ENCODE measurements at places on chromosomes 12 and 14.

DNA sequence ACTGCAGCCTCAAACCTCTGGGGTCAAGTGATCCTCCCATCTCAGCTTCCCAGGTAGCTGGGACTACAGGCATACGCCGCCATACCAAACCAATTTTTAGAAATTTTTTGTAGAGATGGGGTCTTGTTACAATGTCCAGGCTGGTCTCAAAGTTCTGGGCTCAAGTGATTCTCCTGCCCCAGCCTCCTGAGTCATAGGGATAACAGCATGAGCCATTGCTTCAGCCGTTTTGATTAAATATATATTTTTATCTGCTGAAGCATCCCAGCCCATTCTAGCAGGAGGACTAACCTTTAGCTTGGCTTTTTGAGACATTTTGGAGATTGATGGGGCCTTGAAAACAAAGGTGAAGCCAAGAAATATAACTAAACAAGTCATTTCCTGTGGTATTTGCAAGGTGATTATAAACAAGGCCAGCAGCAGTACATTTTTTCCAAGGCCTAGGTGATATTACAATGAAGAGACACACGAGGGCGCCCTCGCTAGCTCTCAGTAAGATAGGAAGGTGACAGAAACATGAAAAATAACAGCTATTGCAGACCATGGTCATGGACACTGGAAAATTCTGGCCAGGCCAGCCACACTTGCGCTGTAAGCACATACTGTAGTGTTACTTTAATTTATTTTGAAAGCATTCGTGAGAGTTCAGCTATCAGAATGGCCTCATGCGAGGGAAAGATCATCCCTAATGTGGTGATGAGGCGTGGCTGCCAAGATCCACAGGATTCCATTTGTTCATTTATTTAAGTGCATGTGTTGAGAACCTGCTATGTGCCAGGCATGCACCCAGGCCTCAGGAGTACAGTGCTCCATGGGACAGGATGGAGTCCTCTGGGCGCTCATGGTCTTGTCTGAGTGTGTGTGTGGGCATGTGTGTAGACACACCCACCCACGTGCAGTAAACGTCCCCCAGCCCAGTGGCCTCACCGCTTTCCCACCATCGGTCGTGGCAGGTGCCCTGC, 63.5 kb downstream of the DGLUCY start:
- DNase-seq, result peak; percentile 49

DNA sequence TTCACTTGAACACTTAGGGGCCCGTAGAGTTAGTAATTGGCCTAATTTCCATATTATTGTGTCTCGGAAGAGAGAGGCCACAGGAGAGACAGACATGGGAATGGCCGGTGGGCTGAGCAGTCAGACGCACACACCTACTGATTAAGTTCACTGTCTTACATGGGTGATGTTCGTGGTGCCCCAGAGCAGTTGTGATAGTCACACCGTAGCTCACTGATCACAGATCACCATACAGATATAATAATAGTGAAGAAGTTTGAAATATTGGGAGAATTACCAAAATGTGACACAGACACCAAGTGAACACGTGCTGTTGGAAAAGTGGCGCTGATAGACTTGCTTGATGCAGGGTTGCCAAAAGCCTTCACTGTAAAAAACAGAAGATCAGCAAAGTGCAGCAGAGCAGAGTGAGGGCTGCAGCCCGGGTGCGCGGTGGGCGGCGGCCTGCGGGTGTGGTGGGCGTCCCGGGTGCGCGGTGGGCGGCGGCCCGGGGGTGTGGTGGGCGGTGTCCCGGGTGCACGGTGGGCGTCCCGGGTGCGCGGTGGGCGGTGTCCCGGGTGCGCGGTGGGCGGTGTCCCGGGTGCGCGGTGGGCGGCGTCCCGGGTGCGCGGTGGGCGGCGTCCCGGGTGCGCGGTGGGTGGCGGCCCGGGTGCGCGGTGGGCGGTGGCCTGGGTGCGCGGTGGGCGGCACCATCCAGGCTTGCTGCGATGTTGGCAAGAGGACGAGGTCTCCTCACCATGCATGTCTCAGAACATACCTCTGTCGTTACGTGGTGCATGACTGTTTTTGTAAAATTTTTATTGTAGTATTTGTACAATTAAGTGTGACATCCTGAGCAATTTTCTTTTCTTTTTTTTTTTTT, 34.3 kb upstream of the TEX22 start:
- DNase-seq, result no peak

GRCh38 chr12:57554897-57555296, 5.1 kb downstream of the KIF5A start:
- DNase-seq, result no peak

- DNase-seq, result no peak
Observed at GRCh38 chr14:60278350-60278749, 29.3 kb downstream of the PPM1A start.

- DNase-seq, result no peak
Observed at GRCh38 chr12:68400226-68400829, 68.2 kb upstream of the MDM1 start.

DNA sequence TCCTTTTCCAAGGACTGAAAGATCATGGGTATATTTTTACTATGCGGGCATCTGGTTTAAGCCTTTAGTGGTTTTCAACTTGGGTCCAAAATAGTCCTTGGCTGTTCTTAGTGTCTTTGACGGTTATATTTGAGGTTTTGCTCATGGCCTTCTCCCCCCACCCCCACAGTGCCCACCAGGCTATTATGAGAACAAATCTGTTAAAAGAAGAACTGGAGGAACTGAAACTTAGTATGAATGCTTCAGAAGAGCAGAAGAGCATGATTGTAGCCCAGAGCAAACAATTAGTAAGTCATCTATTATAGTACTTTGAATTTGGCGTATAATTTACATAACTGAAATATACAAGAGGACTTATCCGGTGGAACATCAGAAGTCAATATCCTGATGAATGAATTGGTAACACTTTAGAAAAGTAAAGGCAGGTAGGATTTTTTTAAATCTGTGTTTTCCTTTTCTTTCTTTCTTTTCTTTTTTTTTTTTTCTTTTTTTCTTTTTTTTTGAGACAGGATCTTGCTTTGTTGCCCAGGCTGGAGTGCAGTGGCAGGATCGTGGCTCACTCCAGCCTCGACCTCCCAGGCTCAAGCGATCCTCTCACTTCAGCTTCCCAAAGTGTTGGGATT, 71.8 kb upstream of the BCAT1 start:
- DNase-seq, result no peak

DNA sequence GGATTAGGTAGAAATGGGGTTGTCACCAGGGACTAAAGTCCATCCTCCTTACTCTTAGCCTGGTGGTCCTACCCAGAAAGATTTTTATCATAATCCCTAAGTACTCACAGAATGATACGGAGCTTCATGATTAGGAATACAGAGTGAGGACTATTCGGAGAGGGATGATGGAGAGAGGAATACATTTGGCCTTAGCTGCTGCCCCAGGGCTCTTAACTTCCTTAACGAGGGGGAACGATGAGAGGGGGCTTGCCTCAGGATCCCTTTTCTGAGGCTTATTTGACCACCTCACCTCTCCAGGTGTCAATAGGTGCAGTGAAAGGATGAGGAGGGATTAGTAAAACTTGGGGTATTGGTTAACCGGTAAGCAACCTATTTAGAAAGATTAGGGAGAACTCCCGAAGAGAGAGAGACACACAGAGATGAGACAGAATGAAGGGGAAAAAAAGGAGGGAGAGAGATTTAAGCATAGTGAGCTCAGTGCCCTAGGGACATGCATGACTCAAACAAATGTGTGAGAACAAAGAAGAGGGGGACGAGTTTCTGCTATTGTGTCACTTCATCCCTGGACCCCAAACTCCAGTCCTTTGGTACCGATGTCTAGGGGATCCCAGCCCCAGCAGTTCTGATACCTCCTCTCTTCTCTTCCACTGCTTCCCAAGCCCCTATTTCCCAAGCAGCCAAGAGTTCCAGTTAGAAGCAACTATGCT, 1.1 kb downstream of the NFE2 start:
- no peak for DNase-seq

DNA sequence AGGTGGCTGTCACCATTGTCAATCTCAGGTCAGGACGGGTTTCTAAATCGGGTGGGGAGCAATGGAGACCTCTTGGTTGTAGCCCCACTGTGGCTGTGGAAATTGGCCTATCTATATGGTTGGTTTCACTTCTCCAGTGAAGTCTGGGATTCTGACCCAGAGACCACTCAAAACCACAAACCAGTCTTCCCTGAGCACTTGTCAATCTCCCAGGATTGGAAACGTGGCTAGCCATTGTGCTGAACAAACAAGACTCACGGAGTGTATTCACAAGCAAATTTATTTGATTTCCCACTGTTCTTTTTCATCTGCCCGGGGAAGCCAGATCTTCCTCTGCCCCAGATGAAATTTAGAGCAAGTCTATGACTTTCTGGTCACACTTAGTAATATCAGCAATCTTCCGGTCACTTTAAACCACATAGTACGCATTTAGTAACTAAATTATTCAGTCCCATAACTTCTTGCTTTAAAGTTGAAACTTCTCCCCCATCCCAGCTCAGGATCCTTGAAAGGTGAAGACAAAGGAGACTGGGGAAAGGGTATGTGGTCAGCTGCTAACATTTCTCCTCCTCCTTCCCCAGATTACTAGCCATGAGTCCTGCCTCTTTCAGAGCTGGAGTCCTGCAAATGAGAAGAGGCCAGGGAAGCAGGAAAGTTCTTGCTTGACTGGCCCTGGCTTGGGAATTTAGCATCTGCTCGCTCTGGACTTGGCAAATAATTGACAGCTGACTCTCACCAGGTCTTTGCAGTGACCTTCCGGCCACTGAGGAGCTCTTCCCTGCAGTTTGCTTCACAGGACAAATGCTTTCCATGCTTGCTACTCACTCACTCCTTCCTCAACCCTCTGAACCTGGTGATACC, 123.2 kb upstream of the MAX start:
- DNase-seq, result no peak

- DNase-seq, result no peak
Observed at GRCh38 chr12:120361506-120362208, 7.3 kb downstream of the MSI1 start.

GRCh38 chr14:81315341-81315740, 84.8 kb downstream of the STON2 start:
- no peak for DNase-seq

DNA sequence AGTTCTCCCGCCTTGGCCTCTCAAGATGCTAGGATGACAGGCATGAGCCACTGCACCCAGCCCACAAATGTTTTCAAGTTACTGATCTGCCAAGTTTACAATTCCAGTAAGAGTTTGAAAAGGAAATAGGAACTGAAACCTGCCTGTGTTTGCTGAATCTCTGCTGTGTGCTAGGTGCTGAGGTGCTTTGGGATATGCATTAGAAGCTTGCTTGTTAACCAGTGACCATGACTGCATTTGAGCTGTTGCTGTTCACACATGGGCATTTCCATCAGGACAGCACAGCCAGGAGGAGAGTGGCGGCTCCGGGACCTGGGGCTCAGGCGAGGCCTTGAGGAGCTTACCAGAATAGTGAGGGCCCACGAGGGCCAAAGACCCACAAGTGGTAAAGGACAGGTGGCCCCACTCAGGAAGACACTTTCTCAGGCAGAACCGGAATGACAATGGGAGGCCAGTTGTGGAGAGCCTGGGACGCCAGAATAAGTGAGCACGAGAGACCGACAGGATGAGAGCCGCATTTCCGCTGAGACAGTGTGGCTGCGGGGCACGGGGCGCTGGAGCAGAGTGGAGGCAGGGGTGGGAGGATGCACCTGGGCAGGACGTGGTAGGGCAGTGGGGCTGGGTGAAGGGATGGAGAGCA, 54.5 kb upstream of the MMP17 start:
- DNase-seq, result no peak

GRCh38 chr14:64945431-64946178, 3.1 kb upstream of the GPX2 start:
- no peak for DNase-seq

Data from T-helper 1 cell (primary cell).